Natural killer cell (primary cell): ENCODE measurements at places on chromosomes 7 and 10. TPM values are rescaled to one million over a fixed set of nuclear protein-coding genes. Genes with fewer than 3 reads are reported as not detected.

DNA sequence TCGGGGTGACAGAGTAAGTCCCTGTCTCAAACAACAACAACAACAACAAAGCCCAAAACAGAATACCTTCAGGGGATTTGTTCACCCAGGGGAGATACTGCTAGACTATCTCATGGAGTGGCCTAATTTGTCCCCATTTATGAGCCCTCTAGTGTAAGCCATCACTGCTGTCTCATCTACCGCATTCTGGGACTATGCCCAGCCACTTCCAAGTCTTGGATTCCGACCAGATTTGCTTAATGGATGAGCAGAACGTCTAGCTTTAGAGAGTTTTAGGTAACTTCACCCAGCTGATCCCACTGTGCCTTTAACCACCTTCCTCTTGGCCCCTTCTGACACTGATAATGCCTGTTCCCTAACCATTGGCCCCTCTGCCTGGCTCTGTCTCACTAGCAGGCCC, 47.1 kb downstream of the PAPSS2 start:
- DNase-seq = no peak
- H3K4me1 ChIP-seq = no peaks in the 10 kb centered on the region
- no peaks in the 10 kb centered on the region for H3K36me3 ChIP-seq
- H3K4me3 ChIP-seq = no peak overlapping the region
- no peak overlapping the region for H3K27ac ChIP-seq

The SLC26A5 gene
- not detected for total RNA-seq

GRCh38 chr7:155206318-155207020, 91.2 kb upstream of the INSIG1 start:
- H3K36me3 ChIP-seq = no peaks in the 10 kb centered on the region
- H3K4me3 ChIP-seq = peak overlapping the region; percentile 37
- peak; percentile 81 for DNase-seq
- no peaks in the 10 kb centered on the region for H3K27me3 ChIP-seq

DNA sequence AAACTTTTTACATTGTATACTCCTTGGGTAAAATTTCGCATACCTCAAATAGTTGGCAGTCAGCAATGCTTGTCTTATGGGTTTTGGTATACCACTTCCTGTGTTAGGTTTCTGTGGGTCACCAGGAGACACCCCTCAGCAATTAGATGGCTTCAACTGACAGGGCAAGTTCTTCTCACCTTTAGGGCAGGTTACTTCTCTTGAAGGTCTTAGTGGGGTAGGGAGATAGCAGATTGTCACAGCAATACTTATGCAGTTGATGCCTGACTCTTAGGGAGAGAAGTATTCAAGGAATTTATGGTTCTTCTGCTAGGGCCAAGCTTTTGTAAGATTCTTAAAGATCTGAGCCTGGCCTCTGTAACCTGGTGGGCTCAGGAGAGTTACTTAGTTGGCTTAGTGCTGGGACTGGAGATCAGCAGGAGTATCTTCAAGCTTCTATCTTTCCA, 42.9 kb downstream of the MKLN1 start:
- H3K27me3 ChIP-seq = no peaks in the 10 kb centered on the region
- H3K36me3 ChIP-seq = no peaks in the 10 kb centered on the region
- peaks cover 9% of the 10 kb centered on the region for H3K4me1 ChIP-seq
- DNase-seq = peak; percentile 70

DNA sequence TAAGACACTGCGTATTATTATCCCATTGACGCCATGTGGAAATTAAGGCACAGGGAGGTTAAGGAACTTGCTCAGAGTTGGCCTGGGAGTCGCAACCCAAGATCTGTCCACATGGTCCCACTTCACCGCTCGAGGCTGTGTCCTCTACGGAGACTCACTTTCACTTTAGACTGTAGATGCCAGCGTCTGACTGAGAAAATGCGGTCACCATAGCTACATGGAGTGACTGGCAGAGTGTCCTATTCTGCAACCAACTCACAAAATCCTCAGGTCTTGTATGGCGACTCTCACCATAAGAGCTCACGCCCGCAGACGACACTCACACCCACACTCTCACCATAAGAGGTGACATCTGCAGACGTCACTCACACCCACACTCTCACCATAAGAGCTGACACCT, 257.9 kb downstream of the PTPRN2 start:
- H3K36me3 ChIP-seq = no peaks in the 10 kb centered on the region
- no peak overlapping the region for H3K4me3 ChIP-seq
- H3K27ac ChIP-seq = no peak overlapping the region
- DNase-seq = no peak
- no peaks in the 10 kb centered on the region for H3K4me1 ChIP-seq

The ACTR3C gene
- 7.2 TPM for total RNA-seq

DNA sequence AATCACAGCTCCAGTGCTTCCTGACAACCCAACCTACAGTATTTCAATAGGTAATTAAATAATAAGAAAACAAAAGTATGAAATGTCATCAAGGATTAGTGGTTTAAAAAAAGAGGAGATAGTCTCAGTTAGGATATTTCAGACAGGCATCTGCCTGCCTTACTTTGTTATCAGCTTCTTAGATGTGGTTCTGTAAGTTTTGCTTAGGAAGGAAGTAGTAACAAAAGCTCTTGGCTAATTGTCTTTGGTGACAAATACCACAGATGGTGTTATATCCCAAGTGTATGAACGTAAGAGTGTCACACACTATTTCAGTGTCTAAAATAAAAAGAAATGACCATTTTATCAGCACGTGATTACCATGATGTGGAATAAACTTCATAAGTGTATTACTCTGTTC, 9.8 kb upstream of the ACTA2 start:
- H3K27me3 ChIP-seq = no peaks in the 10 kb centered on the region
- no peak overlapping the region for H3K27ac ChIP-seq
- DNase-seq = peak; percentile 42
- H3K36me3 ChIP-seq = no peaks in the 10 kb centered on the region
- peaks cover 2% of the 10 kb centered on the region for H3K4me1 ChIP-seq

GRCh38 chr10:102431452-102432124, 786 bp downstream of the CUEDC2 start:
- H3K4me3 ChIP-seq = peak overlapping the region; percentile 99
- DNase-seq = peak; percentile 5
- peaks cover 49% of the 10 kb centered on the region for H3K4me1 ChIP-seq

The FAM241B gene
- not detected for total RNA-seq
